ENCODE measurements at places on chromosomes 7 and 10.

DNA sequence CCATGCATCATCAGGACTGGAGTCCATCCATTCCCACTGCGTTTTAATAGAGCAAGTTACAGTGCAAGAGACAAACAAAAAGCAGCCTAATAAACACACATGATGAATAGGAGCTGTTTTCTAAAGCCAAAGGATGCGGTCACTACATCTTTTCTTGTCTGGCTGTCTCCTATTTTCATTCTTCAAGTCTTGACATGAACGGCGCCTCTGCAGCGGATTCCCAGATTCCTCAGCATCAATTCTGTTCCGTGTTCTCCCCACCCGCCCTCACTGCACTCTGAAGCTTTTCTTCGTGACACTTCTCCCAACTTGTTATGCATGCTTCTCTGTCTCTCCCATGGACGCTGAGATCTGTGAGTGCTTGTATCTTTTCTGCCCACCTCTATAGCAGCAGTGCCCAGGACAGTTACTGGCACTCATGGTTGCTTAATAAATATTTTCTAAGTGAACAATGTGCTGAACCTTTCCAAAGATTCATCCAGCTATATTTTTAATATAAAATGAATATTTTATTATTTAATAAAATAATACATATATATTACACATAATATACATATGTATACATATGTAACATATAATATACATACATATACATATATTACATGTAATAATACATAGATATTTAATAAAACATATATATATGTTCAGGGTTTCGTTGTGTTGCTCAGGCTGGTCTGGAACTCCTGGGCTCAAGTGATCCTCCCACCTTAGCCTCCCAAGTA lies 242.9 kb downstream of the ABCA13 start:
- no peak for DNase-seq

- DNase-seq: peak; percentile 36
Measured at GRCh38 chr7:30062587-30062986, 34.4 kb downstream of the PLEKHA8 start.

GRCh38 chr10:93235686-93236085 lies 162.0 kb downstream of the CYP26A1 start:
- peak; percentile 12 for DNase-seq

DNA sequence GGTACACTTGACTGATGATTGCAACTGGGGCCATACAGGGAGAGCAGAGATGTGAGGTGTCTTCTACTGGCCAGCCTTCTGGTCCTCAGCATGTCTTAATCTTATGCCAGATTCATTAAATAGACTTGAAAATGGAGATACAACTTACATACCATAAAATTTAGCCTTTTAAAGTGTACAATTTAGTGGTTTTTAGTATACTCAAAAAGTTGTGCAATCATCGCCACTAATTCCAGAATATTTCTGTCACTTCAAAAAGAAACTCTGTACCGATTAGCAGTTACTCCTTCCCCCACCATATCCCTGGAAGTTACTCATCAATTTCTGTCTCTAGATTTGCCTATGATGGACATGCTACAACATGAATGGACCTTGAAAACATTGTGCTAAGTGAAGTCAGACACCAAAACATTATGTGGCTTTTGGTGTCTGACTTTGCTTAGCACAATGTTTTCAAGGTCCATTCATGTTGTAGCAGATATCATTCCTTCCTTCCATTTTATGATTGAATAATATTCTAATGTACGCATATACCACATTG lies 53.0 kb downstream of the SH2D4B start:
- DNase-seq: no peak

GRCh38 chr7:155724327-155725005 lies 80.0 kb downstream of the RBM33 start:
- DNase-seq: no peak

GRCh38 chr7:11315666-11316258 lies 342.1 kb downstream of the PHF14 start:
- DNase-seq: no peak

DNA sequence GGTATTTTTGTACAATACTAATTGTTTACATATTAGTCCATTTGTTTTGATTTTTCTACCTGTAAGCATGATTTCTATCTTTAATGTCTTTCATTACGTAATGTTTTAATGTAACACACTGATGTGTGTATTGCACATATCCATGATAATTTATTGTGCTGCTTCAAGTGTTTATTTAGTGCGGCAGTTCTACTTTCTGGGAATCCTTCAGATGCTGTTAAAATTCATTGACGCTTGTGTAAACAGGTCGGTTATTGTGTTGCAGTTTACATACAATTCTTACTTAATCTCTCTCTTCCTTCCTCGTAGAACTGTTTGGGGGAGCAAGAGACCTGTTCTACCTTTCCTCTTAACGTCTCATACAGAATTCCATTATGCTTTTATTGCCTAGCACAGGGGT lies 6.9 kb downstream of the TMEM60 start:
- no peak for DNase-seq

DNA sequence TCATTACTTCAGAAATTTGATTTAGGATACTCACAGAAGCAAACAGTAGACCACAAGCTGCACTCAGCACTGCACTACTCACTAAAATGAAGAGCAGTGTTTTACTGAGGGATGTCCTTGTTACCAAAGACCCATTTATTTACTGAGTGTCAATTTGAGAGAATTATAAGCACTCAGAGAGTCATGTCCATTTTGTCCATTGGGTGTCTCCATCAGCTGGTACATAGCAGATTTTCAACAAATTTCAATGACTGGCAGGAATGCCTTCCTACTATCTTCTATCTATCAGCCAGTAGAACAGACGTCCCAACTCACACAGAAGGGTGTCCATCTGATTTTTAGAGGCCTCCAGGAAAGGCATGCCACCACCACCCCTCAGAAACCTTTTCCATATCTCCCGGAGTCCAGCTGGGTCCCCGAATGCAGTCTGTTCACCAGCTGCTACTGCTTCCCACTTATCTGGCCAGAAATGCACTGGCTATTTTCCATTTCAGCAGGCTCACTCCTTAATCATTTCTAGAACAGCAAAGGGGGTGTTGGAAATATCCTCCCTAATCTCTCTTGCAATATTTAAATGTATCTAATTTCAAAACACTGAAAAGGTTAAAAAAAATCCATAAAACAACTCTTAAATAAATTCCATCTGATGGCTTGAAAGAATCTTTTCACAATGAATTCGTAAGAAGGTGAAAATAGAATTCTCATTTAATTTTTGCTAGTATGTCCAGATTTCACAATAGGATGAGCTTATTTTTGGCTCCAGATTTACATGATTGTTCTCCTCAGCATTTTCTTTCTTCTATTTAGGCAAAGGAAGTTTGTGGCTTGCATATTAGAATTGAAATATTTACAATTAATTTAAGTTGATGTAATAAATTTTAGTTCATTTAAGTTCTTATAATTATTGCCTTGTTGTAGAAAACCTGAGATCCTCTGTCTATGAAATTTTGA lies 1164.0 kb upstream of the CELF2 start:
- DNase-seq: no peak

DNA sequence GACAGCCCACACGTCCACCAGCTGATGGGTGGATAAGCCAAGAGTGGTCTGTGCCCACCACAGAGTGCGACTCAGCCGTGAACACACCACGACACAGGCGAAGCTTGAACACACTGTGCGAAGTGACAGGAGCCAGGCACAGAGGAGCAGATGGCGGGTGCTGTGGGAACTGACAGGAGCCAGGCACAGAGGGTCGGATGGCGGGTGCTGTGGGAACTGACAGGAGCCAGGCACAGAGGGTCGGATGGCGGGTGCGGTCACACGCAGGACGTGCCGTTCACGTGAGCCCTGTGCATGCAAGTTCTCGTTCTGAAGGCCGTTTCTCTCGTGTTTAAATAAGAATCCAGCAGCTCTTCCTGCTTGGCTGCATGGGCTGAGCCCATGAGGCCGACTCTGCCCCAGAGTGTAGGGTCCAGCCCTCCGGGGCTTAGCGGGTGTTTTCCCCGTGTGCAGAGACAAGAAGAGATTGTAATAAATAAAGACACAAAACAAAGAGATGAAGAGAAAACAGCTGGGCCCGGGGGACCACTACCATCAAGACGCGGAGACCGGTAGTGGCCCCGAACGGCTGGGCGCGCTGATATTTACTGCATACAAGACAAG lies 5.9 kb upstream of the ADAP1 start:
- DNase-seq: no peak

- DNase-seq: no peak
Measured at GRCh38 chr10:35898716-35899440, 256.8 kb upstream of the FZD8 start.

GRCh38 chr7:103875718-103876117 lies 113.7 kb downstream of the RELN start:
- DNase-seq: no peak

DNA sequence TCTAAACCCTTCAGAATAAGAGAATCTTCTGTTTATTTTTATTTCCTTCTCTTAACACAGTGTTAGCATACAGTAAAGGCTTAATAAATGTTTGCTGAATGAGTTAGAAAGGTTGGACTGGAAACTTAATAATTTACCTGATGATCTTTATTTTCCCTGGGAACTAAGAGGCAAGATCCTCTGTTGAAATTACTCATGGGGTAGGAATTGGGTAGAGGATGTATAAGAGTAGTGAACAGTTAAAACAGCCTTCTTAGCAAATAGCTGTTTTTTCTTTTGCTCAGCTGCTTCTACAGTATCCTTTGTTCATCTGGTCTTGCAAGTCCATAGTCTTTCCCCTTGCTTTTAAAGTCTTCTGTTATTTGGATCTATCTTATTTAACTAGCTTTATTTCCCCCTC lies 80.0 kb downstream of the AKAP9 start:
- no peak for DNase-seq

DNA sequence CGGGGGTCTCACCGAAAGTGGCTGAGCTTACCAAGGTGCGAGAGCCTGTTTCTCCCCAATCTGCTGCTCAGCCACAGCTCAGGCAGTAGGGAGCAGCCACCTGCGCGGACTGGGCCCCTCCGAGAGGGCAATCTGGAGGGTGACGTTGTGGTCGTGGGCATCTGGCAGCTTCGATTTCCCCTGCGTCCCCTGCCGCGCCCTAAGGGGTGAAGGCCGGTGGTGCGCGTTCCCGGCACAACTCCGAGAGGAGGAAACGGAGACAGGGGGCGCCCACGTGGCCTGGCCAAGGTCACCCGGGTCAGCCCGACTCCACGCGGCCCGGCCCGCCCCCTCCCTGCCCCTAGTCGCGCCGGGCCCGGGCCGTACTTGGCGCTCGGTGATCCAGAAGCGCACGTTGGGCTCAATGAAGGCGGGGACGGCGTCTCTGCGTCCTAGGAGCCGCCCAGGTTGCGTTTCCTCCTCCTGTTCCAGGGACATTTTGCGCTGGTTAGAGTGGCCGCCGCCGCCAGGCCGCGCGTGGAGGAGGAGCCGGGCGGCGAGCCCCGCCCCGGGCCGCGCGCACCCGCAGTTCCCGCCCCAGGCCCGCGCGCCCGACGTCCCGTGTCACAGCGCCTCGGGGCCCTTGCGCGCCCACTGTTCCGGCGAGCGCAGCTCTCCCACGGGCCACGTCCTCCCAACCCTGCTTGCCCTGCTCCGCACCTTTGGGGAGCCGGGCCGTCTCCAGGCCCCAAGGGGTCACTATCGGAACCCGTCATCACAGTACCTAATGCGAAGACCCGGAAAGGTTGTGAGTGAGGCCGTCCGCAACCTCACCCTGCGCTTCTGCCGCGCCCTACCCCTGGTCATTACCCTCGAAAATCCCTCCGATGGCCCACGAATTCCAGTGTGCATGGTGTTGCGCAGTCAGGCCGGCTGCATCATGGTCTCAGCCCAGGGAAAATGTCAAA lies at the start of gene SFXN4:
SFXN4 (minus strand) TSS at position 544 of the 947 bp plus-strand sequence; CDS start at position 477, 67 bp downstream.
- DNase-seq: peak; percentile 67

GRCh38 chr7:94145602-94146001 lies 141.4 kb upstream of the BET1 start:
- DNase-seq: peak; percentile 19

- no peak for DNase-seq
Measured at GRCh38 chr10:82737549-82737948, 862.6 kb downstream of the NRG3 start.

DNA sequence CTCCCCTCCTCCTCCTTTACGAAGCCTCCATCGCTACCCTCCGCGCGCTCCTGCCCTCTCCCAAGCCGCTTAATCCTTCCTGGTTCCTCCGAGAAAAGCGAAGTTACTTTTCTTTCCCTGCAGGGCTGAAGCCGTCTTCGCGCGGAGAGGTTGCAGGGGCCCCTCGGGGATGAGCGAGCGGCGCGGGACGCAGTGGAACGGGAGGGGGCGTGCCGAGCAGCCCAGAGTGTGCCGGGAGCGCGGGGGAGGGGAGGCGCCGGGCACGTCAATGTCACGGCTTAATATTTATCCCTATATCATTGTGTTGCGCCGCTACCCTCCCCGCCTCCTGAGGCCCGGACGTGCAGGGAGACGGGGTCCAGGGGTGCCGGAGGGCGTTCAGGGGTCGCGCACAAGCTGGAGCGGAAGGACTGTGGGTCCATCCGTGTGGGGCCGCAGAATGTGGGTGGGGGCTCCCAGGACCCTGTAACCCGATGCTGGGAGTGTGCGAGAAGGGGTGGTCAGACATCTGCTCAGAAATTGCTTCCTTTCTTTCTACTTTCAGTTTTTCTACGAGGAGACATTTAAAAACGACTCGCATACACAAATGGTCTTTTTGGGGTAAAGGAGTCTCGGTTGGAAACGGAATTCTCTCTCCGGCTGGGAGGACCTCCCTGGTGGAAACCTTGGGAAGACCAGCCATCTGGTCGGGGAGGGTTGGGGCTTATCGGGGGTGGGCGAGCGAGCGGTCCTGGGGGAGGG lies 2.4 kb downstream of the CDK6 start:
- DNase-seq: peak; percentile 86

- DNase-seq: no peak
Measured at GRCh38 chr10:121305066-121305465, 293.2 kb downstream of the FGFR2 start.

- DNase-seq: no peak
Measured at GRCh38 chr10:77210645-77211044, 427.0 kb downstream of the KCNMA1 start.

DNA sequence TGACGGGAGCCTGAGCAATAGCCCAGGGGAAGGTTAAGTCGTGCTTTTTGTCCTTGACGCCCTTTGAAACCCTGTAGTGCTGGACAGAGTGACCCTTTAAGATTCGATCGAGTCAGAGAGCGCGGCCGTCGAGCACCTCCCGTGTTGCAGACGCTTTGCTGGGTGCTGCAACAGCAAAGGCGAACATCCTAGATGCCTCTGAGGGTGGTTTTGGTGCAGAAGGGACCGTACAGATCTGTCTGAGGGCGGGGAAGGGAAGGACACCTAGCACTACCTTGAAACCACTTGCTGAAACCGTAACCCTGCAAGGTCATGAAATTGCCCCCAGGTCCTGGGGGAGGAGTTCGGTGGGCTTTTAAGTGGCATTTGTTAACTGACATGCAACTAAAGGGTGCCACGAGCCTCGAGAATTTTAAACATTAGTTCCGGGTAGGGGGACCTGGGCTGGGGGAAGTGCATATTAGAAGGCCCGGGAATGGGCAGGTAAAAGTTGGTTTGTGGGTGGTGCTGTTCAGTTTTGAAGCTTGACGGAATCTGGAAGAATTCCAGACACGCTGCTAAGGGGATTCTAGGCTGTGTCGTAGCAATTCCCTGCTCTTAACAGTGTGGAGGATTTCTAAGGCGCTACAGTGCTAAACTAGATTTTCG lies 786 bp downstream of the ATP5F1C start:
- DNase-seq: peak; percentile 21

DNA sequence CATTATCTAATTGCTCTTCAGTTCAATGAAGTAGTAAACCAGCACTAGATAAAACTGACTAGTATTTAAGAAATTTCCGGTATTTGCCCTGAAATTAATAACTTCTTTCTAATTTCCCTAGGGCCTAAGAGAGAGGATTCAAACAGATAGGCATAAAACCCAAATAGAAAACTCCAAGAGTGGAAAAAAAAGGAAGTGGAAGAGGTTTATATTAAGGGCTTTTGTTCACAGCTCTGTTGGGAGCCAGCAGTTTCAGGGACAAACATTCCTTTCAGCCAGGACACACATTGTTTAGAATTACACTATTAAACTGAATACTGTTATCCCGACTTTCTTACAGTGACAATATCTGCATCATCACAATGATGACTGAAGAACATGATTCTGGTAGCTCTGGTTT lies 3.6 kb downstream of the ODAD2 start:
- DNase-seq: no peak

All from Daoy (cell line).